ENCODE measurements at places on chromosomes 6 and 20. TPM values are rescaled to one million over a fixed set of nuclear protein-coding genes. Genes with fewer than 3 reads are reported as not detected.

Gene SAMD5
- total RNA-seq = 8.8 TPM

- peaks cover 5% of the 10 kb centered on the region for H3K4me1 ChIP-seq
- H3K36me3 ChIP-seq = no peaks in the 10 kb centered on the region
- H3K27me3 ChIP-seq = no peaks in the 10 kb centered on the region
- DNase-seq = no peak
- H3K4me3 ChIP-seq = no peak overlapping the region
- no peak overlapping the region for H3K27ac ChIP-seq
These were observed 45.5 kb downstream of the PTPRK start for GRCh38 chr6:128474933-128475332.

Gene HLA-DQB2
- total RNA-seq = 16.5 TPM

Gene GRM1
- not detected for total RNA-seq

- H3K27me3 ChIP-seq = no peaks in the 10 kb centered on the region
- H3K36me3 ChIP-seq = no peaks in the 10 kb centered on the region
- H3K27ac ChIP-seq = peak overlapping the region; percentile 48
- no peak for DNase-seq
- no peak overlapping the region for H3K4me3 ChIP-seq
These were observed 47.6 kb downstream of the ARHGAP18 start for GRCh38 chr6:129662406-129662766.

DNA sequence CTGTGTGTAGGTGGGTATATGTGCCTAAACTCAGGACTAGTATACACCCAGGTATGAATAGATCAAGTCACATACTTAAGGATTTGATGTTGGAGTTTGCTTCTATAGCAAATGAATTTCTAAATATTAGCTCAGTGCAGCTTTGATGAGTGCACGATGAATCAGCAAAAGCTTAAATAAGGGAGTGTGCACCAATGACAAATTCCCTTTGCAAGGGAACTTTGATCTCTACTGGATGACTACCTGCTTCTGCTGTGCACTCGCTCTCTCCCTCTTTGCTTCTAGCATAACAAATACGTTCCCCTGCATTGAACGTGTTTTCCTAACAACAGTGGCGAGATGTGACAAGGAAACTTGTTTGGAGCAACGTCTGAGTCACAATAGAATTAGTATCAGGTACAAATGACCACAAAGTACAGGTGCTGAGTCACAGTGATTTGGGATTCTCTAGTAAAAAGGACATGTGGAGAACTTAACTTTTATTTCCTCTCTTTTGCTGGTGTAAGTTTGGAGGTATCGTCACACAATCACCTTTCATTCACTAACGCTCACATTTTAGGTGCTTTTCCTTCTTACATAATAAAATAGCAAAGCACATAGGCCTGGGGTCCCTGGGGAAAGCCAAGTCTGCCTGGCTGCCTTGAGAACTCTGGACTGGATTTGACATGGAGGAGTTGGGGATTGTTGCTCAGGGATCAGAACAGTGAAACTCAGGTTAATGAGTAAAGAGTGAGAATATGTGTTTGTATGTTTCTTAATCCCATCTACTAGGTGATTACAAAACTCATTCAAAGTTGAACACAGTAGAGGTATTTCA lies 49.7 kb downstream of the KLHL31 start:
- no peak overlapping the region for H3K27ac ChIP-seq
- no peak overlapping the region for H3K4me3 ChIP-seq
- no peaks in the 10 kb centered on the region for H3K27me3 ChIP-seq
- no peak for DNase-seq
- H3K36me3 ChIP-seq = no peaks in the 10 kb centered on the region

Gene MAK
- total RNA-seq = 2.1 TPM

DNA sequence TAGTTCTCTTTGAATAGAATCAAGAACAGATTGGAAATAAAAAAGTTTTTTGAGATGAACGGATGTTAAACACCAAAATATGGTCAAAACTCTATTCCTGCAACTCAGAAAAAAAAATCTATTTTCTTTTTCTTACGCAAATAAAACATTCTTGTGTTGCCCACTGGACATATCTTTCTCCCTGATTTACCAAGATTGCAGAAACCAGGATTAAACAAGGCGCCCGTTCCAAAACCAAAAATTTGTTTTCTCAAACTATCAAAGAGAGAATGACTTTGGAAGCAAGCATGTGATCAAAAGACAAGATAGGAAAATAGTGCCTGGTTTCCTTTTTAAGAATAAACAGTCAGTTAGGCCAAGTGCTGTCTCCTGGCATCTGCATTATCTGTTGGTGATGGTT lies 273.1 kb downstream of the CLIC5 start:
- H3K27ac ChIP-seq = no peak overlapping the region
- DNase-seq = no peak
- no peaks in the 10 kb centered on the region for H3K27me3 ChIP-seq
- no peak overlapping the region for H3K4me3 ChIP-seq
- peaks cover 6% of the 10 kb centered on the region for H3K4me1 ChIP-seq
- no peaks in the 10 kb centered on the region for H3K36me3 ChIP-seq

DNA sequence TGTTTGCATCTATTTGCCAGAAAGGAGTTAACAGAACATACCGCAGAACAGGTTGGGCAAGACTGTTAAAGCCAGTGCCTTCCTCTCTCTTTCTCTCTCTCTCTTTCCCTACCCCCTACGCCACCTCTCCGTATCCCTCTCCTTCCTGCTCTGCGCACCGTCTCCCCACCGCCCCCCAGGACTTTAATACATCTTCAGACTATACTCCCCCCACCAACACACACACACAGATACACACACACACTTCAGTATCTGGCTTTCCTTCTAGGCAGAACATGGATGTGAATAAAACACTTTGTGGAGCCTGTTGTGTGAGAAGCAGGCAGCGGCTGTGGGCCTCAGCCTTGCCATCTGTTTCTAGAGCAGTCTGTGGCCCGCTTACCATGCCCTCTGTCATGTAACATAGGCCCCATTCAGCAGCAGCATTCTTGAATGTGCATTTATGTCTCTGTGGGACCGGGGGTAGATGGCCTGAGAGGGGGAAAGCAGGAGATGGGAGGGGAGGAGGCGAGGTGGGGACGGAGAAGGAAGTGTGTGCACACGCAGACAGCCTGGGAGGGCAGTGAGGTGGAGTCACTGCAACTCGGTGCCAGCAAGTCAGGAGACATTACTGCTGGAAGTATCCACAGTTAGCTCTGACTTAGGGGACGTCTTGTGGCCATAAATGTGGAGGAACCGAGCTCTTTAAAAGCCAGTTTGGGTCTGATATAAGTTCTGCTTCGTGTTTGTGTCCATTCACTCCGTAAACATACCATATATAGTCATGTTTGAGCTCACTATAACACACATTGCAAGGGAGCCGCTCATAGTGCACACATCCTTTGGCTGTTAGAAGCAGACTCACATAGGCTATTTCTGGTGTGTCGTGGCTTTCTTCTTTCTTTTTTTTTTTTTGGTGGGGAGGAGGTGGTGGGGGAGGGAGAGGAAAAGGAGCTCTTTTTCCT lies 38.4 kb downstream of the RREB1 start:
- no peaks in the 10 kb centered on the region for H3K27me3 ChIP-seq
- peaks cover 54% of the 10 kb centered on the region for H3K4me1 ChIP-seq
- H3K27ac ChIP-seq = peak overlapping the region; percentile 81
- H3K4me3 ChIP-seq = no peak overlapping the region
- H3K36me3 ChIP-seq = no peaks in the 10 kb centered on the region

DNA sequence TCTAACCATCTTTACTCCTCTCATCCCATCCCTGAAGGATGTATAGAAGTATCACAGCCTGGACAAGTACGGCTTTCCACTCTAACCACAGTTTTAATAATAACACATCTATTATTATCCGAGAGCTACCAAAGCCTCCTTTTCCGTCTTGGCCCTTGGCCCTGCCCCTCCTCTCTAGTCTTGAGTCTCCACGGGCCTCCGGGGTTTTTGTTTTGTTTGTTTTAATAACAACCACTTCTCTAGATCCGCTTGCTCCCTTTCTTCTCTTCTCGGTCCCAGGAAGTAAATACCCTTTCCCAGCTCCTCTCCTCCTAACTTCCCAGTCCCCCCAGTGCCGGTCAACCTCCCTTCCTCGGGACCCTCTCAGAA lies 661 bp downstream of the LCA5 start:
- peak overlapping the region; percentile 82 for H3K4me3 ChIP-seq
- peak; percentile 34 for DNase-seq
- H3K4me1 ChIP-seq = no peaks in the 10 kb centered on the region
- peak overlapping the region; percentile 88 for H3K27ac ChIP-seq

DNA sequence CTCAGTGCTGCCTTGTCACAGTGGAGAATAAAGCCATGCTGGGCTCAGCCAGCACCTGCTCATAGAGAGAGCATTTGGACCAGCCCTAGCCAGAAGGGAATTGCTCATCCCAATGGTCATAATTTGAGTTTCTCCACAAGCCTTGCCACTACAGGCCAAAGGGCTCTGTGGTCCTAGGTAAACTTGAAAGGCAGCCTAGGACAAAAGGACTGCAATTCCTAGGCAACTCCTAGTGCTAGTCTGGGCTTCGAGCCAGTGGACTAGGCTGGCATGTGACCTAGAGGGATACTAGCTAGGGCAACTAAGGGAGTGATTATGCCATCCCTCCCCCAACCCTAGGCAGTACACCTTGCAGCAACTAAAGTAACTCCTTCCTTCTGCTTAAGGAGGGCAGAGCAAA lies 516.2 kb downstream of the BCKDHB start:
- no peaks in the 10 kb centered on the region for H3K27me3 ChIP-seq
- H3K4me1 ChIP-seq = no peaks in the 10 kb centered on the region
- no peak overlapping the region for H3K4me3 ChIP-seq
- H3K36me3 ChIP-seq = no peaks in the 10 kb centered on the region

- peak overlapping the region; percentile 27 for H3K27ac ChIP-seq
- no peak overlapping the region for H3K4me3 ChIP-seq
- peaks cover 30% of the 10 kb centered on the region for H3K4me1 ChIP-seq
- DNase-seq = no peak
- peaks cover 45% of the 10 kb centered on the region for H3K36me3 ChIP-seq
These were observed 6.8 kb downstream of the TMEM63B start for GRCh38 chr6:44133981-44134711.

DNA sequence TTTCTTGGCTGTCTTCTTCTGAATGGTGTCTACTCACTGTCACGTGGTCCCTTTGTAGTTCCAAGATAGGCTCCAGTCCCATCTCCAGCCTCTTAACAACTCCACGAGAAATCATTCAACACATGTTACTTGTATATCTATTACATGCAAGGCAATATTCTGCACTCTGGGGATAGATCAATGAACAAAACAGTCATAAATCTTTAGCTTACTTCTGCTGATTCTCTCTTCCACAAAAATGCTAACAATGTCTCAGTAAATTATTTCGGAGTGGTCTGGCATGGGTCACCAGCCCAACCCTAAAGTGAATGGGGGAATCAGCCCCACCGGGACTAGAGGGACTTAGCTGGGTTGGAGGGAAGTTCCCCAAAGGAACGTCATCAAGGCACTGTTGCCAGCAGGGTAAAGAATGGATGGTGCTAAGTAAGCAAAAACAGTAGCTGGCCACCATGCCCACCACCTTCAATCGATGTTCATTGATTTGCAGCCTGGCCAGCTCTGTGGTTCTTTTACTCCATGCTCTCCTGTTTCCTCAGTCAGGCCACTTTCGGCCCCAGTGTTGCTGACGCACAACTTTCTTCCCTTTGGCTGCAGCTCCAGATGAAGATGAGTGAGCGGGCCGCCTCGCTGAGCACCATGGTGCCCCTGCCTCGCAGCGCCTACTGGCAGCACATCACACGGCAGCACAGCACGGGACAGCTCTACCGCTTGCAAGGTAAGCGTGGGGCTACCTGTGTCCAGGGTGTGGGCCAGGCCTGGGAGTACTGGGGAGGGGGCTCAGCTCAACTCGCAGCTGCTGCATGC lies 167.7 kb downstream of the DOK5 start:
- DNase-seq = peak; percentile 58
- no peak overlapping the region for H3K4me3 ChIP-seq
- no peaks in the 10 kb centered on the region for H3K27me3 ChIP-seq
- H3K27ac ChIP-seq = no peak overlapping the region
- H3K36me3 ChIP-seq = no peaks in the 10 kb centered on the region

DNA sequence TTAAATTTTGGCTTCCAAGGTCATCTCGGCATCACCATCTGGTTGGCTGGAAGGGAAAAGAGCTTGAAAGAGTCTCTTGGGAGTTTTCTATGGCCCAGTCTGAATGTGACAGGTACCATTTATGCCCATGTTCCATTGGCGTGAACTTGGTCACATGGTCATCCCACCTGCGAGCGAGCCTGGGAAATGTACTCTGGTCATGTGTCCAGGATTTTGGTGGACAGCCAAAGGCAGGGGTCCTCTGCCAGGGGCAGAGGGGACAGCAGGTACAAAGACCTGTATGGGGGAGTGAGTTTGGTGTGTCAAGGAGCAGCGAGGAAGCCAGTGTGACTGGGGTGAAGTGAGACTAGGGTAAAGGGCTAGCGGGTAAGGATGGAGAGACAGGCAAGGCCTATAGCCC lies 112.6 kb downstream of the CDC5L start:
- H3K4me3 ChIP-seq = no peak overlapping the region
- no peak for DNase-seq
- no peaks in the 10 kb centered on the region for H3K36me3 ChIP-seq
- no peaks in the 10 kb centered on the region for H3K27me3 ChIP-seq

- DNase-seq = no peak
- H3K4me1 ChIP-seq = no peaks in the 10 kb centered on the region
- no peaks in the 10 kb centered on the region for H3K27me3 ChIP-seq
- no peak overlapping the region for H3K27ac ChIP-seq
- peaks cover 23% of the 10 kb centered on the region for H3K36me3 ChIP-seq
These were observed 31.4 kb downstream of the SMLR1 start for GRCh38 chr6:130858498-130859160.

- no peak for DNase-seq
- H3K36me3 ChIP-seq = no peaks in the 10 kb centered on the region
- H3K4me3 ChIP-seq = no peak overlapping the region
- no peaks in the 10 kb centered on the region for H3K27me3 ChIP-seq
These were observed 89.9 kb downstream of the PLCB1 start for GRCh38 chr20:8221887-8222419.
